WTC11 (cell line): ENCODE measurements at places on chromosomes 1 and 21. TPM values are rescaled to one million over a fixed set of nuclear protein-coding genes. Genes with fewer than 3 reads are reported as not detected.

GRCh38 chr1:58290685-58291372, 255.7 kb downstream of the OMA1 start:
- H3K4me1 ChIP-seq: peaks cover 5% of the 10 kb centered on the region
- H3K27ac ChIP-seq: no peak overlapping the region
- H3K36me3 ChIP-seq: no peaks in the 10 kb centered on the region

- H3K4me3 ChIP-seq: no peak overlapping the region
- DNase-seq: no peak
- H3K36me3 ChIP-seq: peaks cover 80% of the 10 kb centered on the region
- H3K27me3 ChIP-seq: no peaks in the 10 kb centered on the region
- H3K4me1 ChIP-seq: no peaks in the 10 kb centered on the region
Measured at GRCh38 chr1:37703061-37703460, 10.7 kb downstream of the CDCA8 start.

DNA sequence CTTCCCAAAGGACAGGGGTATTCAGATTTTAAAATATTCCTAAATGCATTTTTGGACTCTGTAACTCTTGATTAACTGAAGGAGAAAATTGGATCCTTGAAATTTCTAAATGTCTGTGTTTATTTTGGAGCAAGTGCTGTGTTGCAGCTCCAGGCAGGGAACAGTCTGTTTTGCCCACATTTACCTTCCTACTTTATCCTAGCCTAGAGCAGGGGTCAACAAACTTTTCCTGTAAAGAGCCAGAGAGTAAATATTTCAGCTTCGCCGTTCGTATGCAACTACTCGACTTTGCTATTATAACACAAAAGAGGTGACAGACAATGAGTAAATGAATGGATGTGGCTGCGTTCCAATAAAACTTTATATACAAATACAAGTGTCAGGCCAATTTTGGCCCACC, 402.2 kb downstream of the GPATCH2 start:
- no peaks in the 10 kb centered on the region for H3K36me3 ChIP-seq
- no peak overlapping the region for H3K4me3 ChIP-seq
- no peak overlapping the region for H3K27ac ChIP-seq
- no peaks in the 10 kb centered on the region; the same call in 1 of the 2 replicates for H3K27me3 ChIP-seq
- DNase-seq: no peak

The UBE4B gene
- total RNA-seq: 78.0 to 80.8 TPM (median 79.6 TPM) in 3 replicates

DNA sequence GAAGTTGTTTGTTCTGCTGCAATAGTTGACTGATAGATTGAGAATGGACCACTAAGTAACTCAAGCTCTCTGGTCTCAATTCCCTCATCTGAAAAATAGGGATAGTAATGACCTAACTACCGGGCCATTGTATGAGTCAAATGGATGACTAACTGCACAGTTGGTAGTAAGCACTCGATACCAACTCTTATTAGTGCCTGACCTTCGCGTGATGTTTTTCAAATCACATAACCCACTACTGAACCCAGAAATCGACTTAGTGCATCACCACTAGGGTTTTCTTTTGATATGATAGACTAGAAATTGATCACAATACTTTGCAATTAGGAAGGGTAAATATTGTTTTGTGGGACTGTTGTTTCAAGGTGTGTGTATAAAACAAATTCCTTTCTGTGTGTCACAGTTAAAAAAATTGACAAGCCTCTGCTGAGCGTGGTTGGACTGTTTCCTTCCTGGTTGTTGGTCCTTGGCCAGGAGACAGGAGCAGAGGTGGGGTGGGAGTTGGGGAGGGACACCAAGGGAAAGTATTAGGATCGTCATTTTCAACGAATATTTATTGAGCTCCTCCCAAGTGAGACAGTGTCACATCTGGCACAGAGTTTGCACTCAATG, 54.0 kb upstream of the LRP8 start:
- no peak overlapping the region for H3K4me3 ChIP-seq
- H3K27me3 ChIP-seq: peaks cover 35% of the 10 kb centered on the region
- peaks cover 8% of the 10 kb centered on the region for H3K4me1 ChIP-seq
- DNase-seq: no peak

DNA sequence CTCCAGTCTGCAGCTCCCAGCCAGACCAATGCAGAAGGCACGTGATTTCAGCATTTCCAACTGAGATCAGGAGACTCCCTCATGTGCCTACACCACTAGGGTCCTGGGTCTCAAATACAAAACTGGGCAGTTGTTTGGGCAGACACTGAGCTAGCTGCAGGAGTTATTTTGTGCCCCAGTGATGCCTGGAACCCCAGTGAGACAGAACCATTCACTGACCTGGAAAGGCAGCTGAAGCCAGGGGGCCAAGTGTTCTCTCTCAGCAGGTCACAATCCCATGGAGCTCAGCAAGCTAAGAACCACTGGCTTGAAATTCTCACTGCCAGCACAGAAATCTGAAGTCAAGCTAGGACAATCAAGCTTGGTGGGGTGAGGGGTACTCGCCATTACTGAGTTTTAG, 111.7 kb upstream of the TNFSF4 start:
- no peak overlapping the region for H3K4me3 ChIP-seq
- no peak overlapping the region for H3K27ac ChIP-seq
- H3K4me1 ChIP-seq: no peaks in the 10 kb centered on the region
- no peaks in the 10 kb centered on the region for H3K27me3 ChIP-seq

DNA sequence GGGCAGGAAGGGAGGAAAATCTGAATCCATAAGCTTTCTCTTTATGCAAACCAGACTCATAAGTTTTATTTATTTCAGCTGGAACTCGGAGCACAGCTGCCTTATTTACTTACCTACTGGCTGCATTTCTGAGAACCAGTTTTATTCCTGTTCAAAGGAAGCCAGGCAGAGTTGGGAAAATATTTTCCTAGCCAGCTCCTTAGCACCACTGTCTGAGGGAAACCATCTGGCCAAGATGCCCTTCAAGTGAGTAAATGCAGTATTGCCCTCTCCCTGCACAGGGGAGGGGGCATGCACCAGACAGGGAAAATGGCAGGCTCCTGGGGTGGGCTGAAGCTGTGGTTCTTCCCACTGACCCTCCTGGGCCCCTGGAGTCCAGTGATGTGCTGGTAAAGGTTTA, 28.9 kb upstream of the FMOD start:
- no peaks in the 10 kb centered on the region for H3K36me3 ChIP-seq
- H3K4me3 ChIP-seq: no peak overlapping the region
- no peak overlapping the region for H3K27ac ChIP-seq
- no peak for DNase-seq
- H3K27me3 ChIP-seq: peaks cover 4% of the 10 kb centered on the region

- DNase-seq: no peak
- H3K4me1 ChIP-seq: peaks cover 6% of the 10 kb centered on the region
- H3K27ac ChIP-seq: no peak overlapping the region
Measured at GRCh38 chr1:156970017-156970416, 49.6 kb downstream of the LRRC71 start.

DNA sequence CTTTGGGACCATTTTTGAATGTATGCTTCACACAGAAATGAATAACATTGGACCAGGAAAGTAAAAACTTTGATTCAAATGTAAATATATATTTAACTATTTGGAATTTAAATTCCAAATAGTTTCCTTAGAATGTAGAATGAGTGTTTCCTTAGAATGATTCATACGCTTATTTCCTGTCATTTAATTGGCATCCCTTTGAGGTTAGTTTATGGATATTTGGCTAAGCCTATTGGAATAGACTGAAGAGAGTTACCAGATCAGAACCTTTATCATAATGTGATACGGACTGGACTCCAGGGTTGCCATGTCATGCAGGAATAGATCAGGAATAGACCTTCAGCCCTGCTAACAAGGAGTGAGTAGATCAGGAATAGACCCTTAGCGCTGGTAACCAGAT, 133.1 kb downstream of the TNNI3K start:
- H3K4me3 ChIP-seq: no peak overlapping the region
- peaks cover 5% of the 10 kb centered on the region; the same call in 1 of the 2 replicates for H3K36me3 ChIP-seq

GRCh38 chr1:194477908-194478307, 1291.5 kb upstream of the B3GALT2 start:
- H3K27me3 ChIP-seq: no peaks in the 10 kb centered on the region
- H3K27ac ChIP-seq: no peak overlapping the region
- H3K4me3 ChIP-seq: no peak overlapping the region
- H3K36me3 ChIP-seq: no peaks in the 10 kb centered on the region
- DNase-seq: no peak

DNA sequence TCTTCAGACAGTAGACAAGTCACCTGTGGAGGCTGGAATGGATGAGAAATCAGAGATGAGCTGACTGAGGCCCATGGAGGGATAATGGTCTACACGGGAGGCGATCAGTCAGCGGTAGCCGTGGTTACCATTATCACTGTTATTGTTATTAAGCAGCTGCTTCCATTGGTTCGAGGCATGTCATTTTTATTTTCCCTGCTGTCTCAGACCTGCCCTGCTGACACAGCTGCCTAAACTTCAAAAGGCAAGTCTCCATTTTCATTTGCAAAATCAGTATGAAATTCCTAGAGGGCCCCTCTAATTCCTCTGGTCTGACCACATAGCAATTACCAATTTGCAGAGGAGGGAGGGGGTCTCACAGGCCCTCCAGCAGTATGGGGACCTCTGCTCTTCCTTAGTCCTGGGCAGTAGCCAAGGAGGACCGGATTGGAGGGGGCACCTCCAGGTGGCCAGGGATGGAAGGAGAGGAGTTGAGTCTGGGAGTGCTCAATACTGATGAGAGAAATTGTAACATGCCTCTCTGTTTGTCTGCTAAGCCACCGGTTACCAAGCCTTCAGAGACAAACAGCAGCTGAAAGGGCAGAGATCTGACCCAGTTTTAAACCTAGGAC, 184.2 kb downstream of the TRABD2B start:
- H3K4me3 ChIP-seq: no peak overlapping the region
- no peak for DNase-seq
- H3K36me3 ChIP-seq: no peaks in the 10 kb centered on the region
- peaks cover 25% of the 10 kb centered on the region for H3K4me1 ChIP-seq

DNA sequence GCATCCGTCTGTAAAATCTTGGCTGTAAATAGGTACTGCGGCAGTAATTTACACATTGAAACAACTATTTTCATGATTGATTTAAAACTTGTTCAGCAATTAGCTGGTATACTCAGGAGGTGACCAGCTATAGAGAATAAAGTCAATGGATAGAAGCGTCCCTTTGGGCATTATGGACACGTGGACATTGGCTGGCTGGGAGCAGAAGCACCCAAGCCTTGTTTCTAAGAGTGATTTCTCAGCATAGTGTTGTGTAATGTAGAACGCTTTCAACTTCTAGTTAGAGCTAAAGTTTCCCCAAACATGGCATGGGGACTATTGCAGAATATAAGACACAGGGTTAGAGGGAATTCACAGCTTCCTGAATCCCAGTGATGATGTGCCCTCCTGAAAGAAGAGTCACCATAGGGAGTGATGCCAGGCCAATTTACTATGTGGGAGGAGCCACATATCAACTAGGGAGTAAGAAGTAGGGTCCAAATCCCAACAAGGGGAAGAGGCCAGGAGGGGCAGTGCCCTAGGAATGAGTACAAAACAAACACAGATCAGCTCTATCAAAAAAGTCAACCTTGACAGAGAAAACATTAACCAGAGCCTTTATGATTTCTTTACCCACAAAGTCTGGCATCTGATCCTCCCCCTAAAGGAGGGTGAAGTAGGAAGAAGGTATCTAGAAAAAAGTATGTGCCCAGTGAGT, 92.7 kb downstream of the SUSD4 start:
- H3K4me3 ChIP-seq: no peak overlapping the region
- peaks cover 4% of the 10 kb centered on the region; the same call in 1 of the 2 replicates for H3K4me1 ChIP-seq
- DNase-seq: no peak
- no peak overlapping the region for H3K27ac ChIP-seq
- H3K27me3 ChIP-seq: no peaks in the 10 kb centered on the region

The CAMK1G gene
- 0.28 to 0.96 TPM (median 0.50 TPM) in 3 replicates for total RNA-seq

- no peak for DNase-seq
- no peaks in the 10 kb centered on the region for H3K36me3 ChIP-seq
- H3K27me3 ChIP-seq: no peaks in the 10 kb centered on the region
- H3K4me1 ChIP-seq: peaks cover 6% of the 10 kb centered on the region
- H3K4me3 ChIP-seq: no peak overlapping the region
- no peak overlapping the region for H3K27ac ChIP-seq
Measured at GRCh38 chr1:16988210-16988609, 7.8 kb upstream of the MFAP2 start.

- peaks cover 7% of the 10 kb centered on the region for H3K4me1 ChIP-seq
- no peak overlapping the region for H3K4me3 ChIP-seq
- DNase-seq: peak; percentile 34
- H3K27me3 ChIP-seq: no peaks in the 10 kb centered on the region
Measured at GRCh38 chr1:59903141-59903754, 23.3 kb downstream of the CYP2J2 start.

- H3K27ac ChIP-seq: no peak overlapping the region
- peaks cover 23% of the 10 kb centered on the region for H3K4me1 ChIP-seq
- no peak overlapping the region for H3K4me3 ChIP-seq
- peaks cover 23% of the 10 kb centered on the region for H3K36me3 ChIP-seq
Measured at GRCh38 chr1:6924891-6925290, 139.6 kb downstream of the CAMTA1 start.

DNA sequence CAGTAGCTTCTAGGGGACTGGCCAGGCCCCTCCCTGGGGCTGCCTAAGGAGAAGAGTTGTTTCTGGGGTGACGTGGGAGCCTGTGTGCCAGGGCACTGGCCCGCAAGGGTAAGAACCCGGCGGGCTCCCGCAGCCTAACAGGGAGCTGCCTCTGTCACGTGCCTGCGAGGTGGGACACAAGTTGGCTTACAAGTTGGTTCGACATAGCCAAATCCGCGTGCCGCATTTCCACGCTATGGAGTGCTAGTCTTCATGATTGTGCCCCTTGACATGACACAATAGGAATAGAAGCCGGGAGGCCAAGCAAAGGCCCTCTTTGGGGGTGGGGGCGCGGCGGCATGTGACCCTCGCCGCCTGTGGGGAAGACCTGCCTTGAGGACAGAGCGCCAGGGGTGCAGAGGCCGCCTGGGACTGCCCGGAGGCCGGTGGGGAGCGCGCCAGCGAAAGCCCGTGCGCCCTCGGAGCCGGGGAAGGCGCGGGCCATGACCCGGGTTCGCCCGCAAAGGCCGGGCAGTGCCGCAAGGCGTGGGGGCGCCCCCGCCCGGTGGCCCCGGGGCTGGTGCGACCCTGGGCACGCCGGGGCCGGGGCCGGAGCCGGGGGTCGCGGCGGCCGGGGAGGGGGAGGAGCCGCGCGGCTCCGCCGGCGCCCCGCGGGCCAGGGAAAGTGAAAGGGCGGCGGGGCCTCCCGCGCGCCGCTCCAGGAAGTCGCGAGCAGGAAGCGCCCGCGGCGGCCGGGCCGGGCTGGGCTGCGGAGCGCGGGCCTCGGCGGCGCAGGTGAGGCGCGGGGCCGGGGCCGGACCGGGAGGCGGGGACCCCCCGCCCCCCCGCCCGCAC, at the start of gene SLC37A1:
SLC37A1 (plus strand) TSS at position 702 of the 834 bp plus-strand sequence. CDS start 4,603 bp downstream, outside the sequence.
- peak; percentile 62 for DNase-seq
- peaks cover 40% of the 10 kb centered on the region for H3K4me1 ChIP-seq
- H3K27ac ChIP-seq: peak within 1 kb of the TSS; percentile 52; the same call in 1 of the 2 replicates
- peak within 1 kb of the TSS; percentile 71 for H3K4me3 ChIP-seq

- H3K4me1 ChIP-seq: no peaks in the 10 kb centered on the region
- H3K4me3 ChIP-seq: no peak overlapping the region
- no peak overlapping the region for H3K27ac ChIP-seq
Measured at GRCh38 chr1:50923564-50923963, 36.5 kb downstream of the FAF1 start.

- no peak overlapping the region for H3K27ac ChIP-seq
- peak; percentile 33 for DNase-seq
- peaks cover 36% of the 10 kb centered on the region for H3K4me1 ChIP-seq
Measured at GRCh38 chr1:65255035-65255655, 54.2 kb upstream of the DNAJC6 start.

The RRP1 gene
- total RNA-seq: 45.0 to 53.0 TPM (median 45.9 TPM) in 3 replicates

GRCh38 chr1:181023265-181024057, 791 bp upstream of the STX6 start:
- no peak overlapping the region for H3K27ac ChIP-seq
- H3K27me3 ChIP-seq: peaks cover 9% of the 10 kb centered on the region
- peaks cover 2% of the 10 kb centered on the region; the same call in 1 of the 2 replicates for H3K36me3 ChIP-seq
- peak overlapping the region; percentile 96 for H3K4me3 ChIP-seq
- peaks cover 24% of the 10 kb centered on the region for H3K4me1 ChIP-seq

GRCh38 chr21:46448108-46448507, 10.6 kb upstream of the DIP2A start:
- peaks cover 48% of the 10 kb centered on the region for H3K36me3 ChIP-seq
- no peak for DNase-seq
- no peak overlapping the region for H3K27ac ChIP-seq
- H3K4me3 ChIP-seq: no peak overlapping the region
- H3K27me3 ChIP-seq: no peaks in the 10 kb centered on the region
